ENCODE measurements at places on chromosomes 3 and 15.

DNA sequence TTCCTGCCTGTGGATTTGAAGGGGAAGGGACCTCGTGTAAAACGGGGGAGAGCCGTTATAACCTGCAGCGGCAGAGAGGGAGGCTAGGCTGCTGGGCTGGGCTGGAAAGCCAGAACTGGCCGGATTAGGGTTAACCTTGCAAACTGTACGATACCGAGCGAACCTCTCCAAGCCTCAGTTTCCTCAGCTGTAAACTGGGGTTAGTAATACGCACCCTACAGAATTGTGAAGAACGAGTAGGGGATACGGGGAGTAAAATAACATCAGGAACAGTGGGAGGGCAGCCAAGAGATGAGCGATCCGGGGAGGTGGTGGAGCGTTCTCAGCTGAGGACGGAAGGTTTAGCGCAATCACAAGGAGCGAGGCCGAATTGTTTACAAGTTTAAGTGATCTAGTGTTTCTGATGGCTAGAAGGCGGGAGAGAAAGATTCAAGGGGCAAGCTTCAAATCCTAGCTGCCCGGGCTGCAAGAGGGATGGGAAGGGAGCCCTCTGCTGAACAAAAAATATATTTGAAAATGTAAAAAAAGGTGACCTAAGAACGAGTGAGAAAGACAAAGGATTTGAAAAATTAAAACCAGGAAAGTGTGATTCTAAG lies 768 bp upstream of the SEMA5B start:
- peak; percentile 63 for DNase-seq

- peak; percentile 86 for DNase-seq
Observed at GRCh38 chr15:101641129-101641764, 10.9 kb downstream of the TM2D3 start.

GRCh38 chr3:3503411-3503810 lies 295.8 kb upstream of the LRRN1 start:
- DNase-seq = no peak

DNA sequence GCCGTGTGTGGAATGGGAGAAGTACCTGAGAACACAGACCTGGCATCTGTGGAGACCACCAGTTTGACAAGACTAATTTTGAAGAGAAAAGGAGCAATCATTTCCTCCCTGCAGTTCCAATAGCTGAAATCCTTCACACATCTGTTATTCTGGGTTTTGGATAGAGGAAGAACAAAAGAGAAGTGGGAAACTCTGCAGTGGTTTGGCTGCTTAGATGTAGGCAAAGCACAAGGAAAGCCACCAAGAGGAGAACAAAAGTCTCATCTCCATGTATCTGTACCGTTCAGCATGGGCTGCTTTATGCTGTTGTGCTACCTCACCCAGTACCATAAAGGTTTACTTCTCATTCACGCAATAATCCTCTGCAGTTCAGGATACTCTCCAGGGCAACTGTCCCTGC lies 153.1 kb upstream of the COL8A1 start:
- DNase-seq = no peak

DNA sequence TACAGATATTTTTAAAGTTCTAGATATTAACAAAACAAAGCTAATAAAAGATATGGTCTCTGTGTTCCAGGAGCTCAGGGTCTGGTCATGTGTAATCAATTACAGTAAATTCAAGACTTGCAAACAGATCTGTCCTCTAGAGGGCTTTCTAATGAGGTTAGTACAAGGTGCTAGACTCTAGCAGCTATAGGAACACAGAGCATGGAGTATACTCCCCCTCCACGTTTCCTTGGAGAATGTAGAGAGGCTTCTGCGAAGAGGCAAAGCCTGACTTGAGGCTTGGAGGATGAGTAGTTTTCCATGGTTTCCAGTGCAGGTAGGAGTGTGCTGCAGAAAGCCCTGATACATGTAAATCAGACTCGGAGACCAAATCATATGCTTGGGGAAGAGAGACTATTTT lies 32.7 kb upstream of the DLG1 start:
- DNase-seq = peak; percentile 7

DNA sequence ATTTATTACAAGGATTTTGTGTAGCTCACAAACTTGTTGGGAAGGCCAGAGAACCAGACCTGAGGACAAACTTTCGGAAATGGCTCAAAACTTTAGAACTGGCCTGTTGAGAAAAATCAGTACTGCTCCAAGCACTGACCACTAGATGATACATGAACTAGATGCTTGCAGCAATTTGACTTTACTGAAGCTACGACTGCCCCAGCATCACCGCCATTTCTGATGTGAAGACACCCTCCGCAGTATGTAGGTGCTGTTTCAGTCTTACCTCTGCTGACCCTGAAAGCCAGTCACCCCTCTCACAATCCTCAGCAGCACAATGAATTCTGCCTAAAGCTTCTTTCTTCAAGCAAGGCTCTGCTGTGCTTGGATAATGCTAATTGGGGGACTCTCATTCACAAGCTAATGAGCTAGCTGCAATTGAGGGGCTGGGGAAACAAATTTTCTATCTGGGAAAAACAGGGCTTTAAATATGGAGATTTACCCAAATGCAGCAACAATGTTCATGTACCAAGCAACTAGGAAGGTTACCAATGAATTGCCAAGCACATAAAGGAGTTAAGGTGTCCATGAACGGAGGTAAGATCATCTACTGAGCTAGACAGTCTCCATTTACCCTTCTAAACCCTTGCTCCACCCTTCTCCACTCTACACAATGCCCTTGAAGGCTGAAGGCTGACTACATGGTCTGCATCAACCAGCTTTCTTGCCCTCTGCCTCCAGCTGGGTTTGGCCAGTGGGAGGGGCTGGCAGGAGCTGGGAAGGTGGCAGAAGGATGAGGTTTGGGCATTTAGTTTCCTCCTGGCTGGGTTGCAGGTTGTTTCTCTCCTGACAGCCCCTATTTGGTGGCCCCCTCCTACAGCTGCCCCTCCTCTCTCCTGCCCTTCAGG lies 53.2 kb upstream of the FSTL1 start:
- no peak for DNase-seq

GRCh38 chr3:60323651-60324050 lies 927.6 kb downstream of the FHIT start:
- no peak for DNase-seq

DNA sequence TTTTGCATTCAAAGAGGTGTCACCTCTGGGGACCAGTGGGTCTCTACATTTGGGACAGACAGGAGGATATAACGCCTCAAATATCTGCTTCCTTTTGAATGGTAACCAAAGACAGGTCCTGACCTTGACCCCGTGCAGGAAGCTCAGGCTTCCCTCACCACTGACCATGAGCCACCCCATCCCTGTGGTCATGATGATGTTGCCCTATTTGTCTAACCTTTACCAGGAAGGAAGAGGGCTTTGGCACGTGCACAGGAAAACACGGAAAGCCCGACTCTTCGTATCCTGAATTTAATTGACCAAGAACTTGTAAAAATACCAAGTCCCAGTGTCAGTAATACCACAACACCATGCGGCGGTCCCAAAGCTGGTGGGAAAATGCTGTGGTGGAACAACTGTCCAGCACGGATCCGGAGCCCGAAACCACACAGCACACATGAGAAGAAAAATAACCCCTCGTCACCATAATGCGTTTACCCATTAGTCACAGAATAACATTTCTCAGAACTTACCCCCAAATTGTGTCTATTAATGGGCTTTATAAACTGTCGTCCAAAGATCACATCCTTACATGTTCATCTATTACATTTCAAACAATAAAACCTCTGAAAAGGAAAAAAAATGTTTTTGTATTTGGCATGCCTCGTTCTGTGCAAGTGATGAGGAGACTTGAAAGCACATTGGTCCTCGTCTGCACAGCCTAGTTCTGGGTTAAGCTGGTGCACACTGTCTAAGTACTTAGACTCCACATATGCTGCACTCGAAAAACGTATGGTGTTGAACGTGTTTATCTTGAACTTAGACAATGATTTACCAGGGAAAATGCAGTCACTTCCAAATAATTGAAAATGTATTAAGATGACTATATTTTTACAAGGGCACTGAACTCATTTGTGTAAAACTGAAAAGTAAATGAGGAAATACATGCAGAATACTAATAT lies 118.9 kb upstream of the IGF1R start:
- DNase-seq = no peak

DNA sequence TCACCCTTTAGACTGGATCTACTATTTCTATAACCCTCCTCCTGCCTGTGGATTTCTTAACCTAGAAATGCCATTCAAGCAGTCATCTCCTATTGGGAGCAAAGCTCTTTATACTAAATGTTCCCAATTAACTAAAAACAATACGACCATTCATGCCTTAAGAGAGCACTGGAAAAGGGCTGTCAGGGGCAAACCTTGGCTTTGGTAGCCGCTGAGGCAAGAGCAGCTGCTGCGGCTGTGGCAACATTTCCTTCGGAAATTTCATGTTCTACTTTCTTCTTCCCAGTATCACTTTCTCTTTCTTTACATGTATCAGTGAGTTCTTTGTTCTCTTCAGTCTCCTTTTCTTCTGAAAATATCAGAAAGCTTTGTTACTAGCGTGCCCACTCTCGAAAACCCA lies 56.3 kb upstream of the CSPG5 start:
- DNase-seq = no peak

- no peak for DNase-seq
Observed at GRCh38 chr3:14913071-14913925, 34.1 kb upstream of the NR2C2 start.

- no peak for DNase-seq
Observed at GRCh38 chr3:82568776-82569338, 807.4 kb upstream of the GBE1 start.

DNA sequence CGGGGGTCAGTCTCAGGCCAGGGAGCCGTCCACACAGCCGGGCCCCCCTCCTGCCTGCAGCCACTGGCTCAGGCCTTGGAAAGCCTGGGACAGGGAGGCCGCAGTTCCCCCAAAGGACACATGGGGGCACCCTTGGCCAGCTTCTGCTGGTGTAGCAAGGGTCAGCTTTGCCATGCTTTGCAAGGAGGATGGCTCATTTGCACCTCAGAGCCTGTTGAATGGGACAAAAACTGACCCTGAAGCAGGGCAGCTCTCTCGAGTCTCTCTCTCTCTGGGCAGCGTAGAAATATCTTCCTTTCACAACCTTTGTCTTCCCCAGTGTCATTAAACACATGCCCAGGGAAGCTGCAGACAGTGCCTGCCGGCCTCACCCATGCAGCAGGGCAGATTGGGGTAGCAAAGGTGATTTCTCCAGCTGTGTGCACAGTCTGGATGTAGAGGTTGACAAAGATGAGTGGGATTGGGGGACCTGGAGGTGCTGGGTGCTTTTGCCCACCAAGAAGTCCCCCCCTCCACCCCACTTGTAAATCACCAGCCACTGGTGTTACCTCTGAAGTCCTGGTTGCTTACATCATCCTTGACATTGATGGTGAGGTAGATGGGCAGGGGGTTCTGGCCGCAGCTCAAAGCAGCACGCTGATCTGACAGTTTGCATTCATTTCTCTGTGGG lies 17.4 kb upstream of the EHD4 start:
- DNase-seq = peak; percentile 98

GRCh38 chr3:187340578-187340977 lies 27.6 kb upstream of the RTP4 start:
- no peak for DNase-seq

- DNase-seq = no peak
Observed at GRCh38 chr3:4977853-4978203, 1.4 kb upstream of the BHLHE40 start.

DNA sequence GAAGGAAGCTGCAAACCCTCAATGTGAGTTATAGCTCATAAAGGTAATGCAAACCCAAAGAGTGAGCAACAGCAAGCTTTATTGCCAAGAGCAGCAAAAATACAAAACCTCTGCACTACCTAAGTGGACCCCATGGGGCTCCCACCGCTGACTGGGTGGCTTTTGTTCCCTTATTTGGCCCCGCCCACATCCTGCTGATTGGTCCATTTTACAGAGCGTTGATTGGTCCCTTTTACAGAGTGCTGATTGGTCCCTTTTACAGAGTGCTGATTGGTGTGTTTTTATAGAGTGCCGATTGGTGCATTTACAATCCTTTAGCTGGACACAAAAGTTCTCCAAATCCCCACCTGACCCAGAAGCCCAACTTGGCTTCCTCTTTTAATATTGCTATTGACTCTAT lies 154.5 kb upstream of the NSMCE3 start:
- no peak for DNase-seq

DNA sequence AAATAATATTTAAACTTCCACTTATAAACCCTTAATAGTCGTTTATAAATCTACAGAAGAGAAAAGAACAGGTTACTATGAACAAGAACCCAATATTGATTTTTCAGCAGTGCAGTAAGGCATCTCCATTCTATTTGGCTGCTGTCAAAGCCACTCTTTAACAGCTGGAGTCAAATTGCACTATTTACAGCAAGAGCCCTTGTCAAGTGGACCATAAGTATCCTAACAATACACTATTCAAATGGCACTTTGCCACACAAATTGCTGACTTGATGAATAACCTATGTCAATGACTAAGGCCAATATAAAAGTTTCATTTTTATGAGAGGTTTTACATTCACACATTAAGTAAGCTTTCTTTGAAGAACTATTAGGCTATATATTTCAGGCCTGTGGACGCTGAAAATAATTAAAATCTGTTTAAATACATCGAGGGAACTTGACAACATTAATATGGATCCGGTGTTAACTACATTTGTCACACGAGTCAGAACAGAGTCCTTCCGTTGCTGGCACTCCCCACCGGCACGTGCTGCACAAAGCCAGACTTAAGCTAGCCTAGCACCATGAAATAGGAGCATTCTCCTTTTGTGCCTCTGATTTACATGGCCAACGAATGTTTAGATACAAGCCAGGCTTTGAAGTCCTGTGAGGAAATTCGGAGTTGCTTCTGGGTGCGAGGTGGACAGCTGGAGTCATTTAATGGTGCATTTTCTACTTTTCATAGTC lies 100.5 kb downstream of the WDR72 start:
- DNase-seq = no peak

GRCh38 chr3:4950351-4950784 lies 28.9 kb upstream of the BHLHE40 start:
- no peak for DNase-seq

GRCh38 chr3:152245498-152246170 lies 23.1 kb upstream of the MBNL1 start:
- no peak for DNase-seq

DNA sequence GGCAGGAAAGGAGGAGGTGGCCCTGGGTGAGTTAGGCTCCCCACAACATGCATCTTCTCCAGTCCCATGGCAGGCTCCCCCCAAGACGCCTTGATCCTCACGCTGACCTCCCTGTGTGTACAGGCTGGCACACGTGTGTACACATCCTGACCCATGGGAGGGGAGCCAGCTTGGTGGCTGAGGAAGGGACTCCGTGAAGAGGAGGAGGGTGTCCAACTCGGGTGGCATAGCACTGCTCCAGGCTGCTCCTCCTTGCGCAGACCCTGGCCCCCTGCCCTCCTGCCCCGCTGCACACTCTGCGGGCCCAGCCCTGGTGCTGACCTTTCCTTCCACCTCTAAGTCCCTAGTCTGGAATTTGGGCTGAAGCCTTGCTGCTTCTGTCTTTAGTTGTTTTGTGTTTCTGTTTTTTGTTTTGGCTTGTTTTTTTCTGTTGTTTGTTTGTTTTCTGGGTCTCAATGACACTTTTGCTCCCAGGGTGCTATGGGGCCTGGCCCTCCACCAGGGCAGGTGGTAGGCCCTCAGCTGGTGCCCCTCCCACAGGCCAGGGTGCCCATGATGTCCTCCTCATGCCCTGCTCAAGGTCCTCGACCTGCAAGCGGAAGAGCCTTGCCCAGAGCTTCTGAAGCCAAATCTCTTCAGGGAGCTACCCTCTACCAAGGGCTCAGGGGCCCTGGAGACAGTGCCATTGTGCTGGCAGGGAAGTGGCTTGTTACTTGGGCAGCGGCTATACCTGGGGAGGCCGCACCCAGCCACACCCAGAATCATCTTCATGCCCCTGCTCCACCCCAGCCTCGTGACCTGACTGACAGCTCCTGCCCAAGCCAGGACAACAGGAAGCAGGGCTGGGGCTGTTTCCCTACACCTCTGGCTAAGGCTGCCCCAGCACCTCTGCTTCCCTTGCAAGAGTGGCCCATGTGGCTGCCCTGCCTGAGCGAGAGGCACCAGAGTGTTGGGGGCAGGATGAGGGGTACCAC lies 5.1 kb downstream of the EPHB3 start:
- DNase-seq = no peak

Data from activated CD8-positive, alpha-beta memory T cell treated with anti-CD3 and anti-CD28 coated beads for 24 hours (primary cell).